Omental fat pad (tissue), 4 donors: ENCODE measurements at places on chromosomes 5 and 9. TPM values are rescaled to one million over a fixed set of nuclear protein-coding genes. Genes with fewer than 3 reads are reported as not detected.

GRCh38 chr5:32130865-32131264, 43.3 kb downstream of the GOLPH3 start:
- DNase-seq: no peak

LHX3 gene
- total RNA-seq: not detected

DNA sequence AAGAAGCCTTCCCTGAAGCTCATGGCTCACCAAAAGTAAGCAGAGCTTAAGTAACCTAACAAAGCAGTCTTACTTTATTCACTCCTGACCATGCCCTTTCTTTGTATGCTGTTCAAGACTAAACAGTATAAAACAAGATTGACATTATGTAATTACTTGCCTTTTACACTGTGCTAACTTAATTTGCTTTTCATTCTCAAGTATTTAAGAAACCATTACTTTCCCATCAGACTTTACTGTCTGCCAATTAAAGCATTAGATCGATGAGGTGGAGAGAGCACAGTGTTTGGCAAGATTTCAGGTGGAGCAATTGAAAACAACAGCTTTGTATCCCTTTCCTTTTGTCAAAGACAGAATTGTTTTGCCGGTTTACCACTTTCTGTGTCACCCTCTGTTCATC, 98.2 kb downstream of the RORB start:
- no peak for DNase-seq

GRCh38 chr5:126967808-126968466, 62.4 kb downstream of the MARCHF3 start:
- DNase-seq: no peak

DNA sequence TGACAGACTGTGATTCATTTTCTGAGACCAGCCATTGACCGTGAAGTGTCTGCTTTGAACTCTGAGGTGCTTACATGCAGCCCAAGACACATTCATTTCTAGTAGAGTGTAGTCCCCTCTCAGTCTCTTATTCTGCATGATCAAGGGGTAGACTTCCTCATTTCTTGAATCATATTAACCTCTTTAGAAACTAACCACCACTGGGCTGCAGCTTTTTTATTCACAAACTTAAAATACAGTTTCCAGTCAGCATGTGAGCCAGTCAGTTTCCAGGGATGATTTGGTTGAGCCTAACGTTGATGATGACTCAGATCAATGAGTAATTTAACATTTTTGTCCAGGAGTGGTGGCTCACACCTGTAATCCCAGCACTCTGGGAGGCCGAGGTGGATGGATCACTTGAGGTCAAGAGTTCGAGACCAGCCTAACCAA, 59.2 kb downstream of the OTULIN start:
- no peak for DNase-seq

NME5 gene
- total RNA-seq: 0.75 TPM

DNA sequence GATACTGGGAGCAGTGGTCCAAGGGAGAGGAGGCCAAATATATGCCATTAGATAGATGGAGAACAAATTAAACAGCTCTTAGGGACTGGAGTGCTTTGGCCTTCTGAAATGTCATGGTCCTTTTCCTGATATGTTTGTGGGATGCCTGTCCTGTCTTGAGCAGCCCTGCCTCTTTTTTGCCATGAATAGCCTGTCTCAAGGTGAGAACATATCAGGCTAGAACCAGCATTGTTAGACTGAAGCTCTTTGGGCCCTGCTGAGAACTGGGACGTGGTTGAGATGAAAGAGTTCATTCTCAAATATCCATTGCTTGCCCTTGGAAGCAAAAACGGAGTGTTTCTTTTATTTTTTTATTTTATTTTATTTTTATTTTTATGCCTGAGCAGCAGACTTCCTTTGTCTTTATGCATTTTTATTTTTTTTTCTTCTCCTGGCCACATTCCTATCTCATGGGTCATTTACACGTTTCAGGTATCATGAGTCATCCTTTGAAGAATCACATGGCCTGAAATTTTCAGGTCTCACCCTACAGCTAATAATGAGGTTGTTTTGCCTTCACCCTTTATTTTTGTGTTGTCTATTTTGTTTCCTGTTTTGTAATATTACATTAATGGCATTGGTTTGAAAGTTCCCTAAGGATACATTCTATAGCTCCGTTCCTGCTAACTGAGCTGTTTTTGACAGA, 371.4 kb downstream of the PSAT1 start:
- DNase-seq: no peak

ITK gene
- 5.4 TPM for total RNA-seq

GRCh38 chr5:54722846-54723433, 205.4 kb downstream of the SNX18 start:
- no peak for DNase-seq

DNA sequence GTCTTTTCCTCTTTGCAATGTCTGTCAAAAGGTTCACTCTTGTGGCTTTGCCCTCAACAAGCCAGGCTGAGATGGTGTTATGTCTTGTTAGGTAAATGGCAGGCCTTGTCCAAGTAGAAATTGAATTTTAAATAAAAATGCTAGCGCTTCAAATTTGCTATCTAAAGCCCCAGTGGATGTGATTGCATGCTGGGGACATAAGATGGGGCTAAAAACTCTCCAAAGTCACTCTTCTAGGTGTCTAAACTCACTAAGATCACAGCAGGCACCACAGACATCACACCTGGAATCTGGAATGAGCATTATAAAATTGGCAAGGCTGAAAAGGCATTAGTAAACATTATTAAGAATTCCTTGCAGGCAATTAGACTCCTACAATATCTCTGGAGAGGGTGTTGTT, 262.7 kb upstream of the CLINT1 start:
- no peak for DNase-seq

GRCh38 chr5:76986825-76987526, 34.1 kb downstream of the CRHBP start:
- no peak for DNase-seq

- peak; percentile 44 for DNase-seq
These were observed 83.5 kb upstream of the MINAR2 start for GRCh38 chr5:129664336-129664937.
